ACHN (cell line): ENCODE measurements at places on chromosomes 12 and 14.

- DNase-seq, result no peak
Measured at GRCh38 chr12:22866406-22866805, 241.4 kb downstream of the ETNK1 start.

GRCh38 chr14:103050935-103051334 is 6.4 kb downstream of the CDC42BPB start:
- DNase-seq, result no peak

GRCh38 chr12:22313963-22314330 is 20.6 kb downstream of the ST8SIA1 start:
- no peak for DNase-seq

DNA sequence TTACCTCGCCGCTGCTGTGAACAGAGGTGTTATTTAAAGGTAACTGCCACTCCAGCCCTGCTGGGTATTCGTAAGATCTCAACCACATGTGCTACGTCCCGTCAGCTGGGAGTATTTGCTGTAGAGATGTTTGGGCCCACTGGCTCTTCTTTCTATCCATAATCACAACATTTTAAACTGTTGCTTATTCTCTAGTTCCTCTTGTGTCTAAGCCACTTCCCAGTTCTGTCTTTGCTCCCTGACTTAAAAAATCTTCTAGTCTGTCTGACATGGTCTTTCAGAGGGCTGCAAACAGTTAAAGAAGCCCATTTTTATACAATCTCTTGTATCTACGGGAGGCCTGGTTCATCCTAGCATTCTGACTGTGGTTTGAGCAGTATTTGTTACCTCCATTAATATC is 33.2 kb upstream of the HELB start:
- no peak for DNase-seq

GRCh38 chr12:130178282-130178681 is 16.0 kb downstream of the FZD10 start:
- DNase-seq, result no peak

DNA sequence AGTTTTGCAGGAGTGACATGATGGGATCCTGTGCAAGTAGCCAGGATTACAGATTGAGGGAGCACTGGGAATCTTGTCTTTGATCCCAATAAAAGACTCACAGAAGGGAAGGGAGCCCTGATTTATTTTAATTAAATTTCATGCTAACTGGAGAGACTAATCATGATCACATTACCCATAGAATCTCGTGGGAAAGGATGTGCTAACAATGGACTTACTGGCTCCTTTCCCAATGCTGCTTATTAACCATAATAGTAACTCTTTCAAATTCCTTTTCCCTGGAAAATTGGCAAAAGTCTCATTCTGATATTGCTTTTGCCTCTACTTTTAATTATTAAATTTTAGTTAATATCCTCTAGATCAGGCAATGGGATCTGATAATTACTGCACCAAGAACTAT is 174.8 kb upstream of the AVPR1A start:
- DNase-seq, result no peak

GRCh38 chr12:72144553-72144952 is 127.6 kb upstream of the TRHDE start:
- no peak for DNase-seq

GRCh38 chr12:19042221-19042620 is 87.3 kb upstream of the PLEKHA5 start:
- DNase-seq, result no peak

- no peak for DNase-seq
Measured at GRCh38 chr14:64821651-64822050, 58.1 kb downstream of the SPTB start.

DNA sequence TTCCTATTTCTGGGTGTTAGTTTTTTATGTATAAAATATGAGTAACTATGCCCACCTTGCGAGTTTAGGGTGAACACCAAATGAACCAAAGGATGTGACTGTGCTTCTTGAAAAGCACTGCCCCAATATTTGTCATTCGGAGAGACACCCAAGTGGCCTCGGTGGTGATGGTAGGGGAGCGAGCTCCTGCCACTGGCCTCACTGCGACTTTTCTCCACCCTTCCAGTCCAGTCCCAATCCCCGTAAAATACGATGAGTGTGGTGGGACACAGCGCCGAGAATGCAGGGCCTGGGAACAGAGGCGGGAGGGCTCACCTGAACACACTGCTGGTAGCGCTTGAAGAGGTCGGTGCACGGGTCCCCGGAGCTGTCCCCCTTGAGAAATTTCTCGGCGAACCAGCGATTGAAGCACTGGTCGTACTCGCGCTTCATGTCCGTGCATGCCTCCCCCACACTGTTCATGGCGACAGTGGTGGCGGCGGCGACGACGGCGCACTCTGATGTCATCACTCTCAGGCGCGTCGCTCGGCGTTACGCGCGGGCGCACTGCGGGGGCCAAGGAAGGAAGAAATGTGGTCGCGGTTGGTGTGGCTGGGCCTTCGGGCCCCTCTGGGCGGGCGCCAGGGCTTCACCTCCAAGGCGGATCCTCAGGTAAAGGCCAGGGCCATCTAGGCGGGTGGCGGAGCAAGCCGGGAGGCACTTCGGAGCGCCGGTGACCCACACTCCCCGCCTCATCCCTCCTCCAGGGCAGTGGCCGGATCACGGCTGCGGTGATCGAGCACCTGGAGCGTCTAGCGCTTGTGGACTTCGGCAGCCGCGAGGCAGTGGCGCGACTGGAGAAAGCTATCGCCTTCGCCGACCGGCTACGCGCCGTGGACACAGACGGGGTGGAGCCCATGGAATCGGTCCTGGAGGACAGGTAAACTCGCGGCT is at the start of the genes GATC and TRIAP1:
Gene GATC (plus strand): TSS at position 534 of the 933 bp plus-strand sequence. CDS start 37 bp downstream, at position 571.
Gene TRIAP1 (minus strand): TSS at position 474 of the 933 bp plus-strand sequence. CDS start 12 bp downstream, at position 462.
- DNase-seq, result peak; percentile 89

GRCh38 chr14:29446971-29447370 is 480.7 kb downstream of the PRKD1 start:
- DNase-seq, result no peak

- no peak for DNase-seq
Measured at GRCh38 chr14:24282736-24283135, 11.3 kb upstream of the RABGGTA start.

DNA sequence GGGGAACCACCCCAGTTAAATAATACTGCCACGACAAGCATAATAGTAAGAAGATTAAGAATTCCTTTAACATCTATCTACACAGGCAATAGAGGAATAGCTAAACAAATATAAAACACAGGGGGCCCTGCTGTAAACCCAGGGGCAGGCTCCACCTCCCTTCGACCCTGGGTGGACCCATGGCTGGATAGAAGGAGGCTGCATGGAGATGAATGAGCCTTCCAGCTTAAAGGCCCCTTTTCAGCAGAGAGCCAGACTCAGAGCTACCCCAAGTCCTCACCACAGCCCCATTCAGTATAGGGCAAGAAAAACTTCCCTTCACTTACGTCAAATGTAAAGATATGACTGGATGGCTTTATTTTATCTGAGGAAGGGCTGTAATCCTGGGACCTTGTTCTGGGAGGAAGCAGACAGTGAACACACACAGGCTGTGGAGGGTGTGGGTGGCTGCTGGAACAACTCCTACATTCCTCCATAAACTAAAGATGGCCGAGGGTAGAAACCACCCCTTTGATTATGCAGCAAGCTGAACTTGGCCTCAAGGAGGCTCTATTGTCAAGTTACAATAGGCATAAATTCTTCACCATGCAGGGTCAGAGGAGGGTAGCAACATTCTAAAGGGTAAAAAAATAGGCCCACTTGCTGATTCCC is 30.4 kb downstream of the NUAK1 start:
- peak; percentile 31 for DNase-seq

DNA sequence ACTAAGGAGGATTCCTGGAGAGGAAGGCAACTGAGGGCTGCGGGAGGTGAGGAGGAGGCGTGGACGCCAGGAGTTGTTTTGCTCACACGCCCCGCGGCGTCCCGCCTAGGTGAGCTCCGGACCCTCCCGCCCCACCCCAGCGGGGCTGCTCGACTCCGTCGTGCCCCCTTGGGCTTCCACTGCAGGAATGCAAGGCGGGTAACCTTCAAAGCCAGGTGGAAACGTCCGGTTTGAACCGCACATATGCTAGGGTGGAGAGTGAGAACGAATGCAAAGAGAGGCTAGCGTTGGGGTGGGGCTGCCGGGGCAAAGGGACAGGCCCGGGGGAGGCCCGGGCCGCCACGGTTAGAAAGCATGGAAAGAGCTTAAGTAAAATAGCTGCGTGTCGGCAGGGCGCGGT is 5.4 kb upstream of the DPPA3 start:
- DNase-seq, result no peak

DNA sequence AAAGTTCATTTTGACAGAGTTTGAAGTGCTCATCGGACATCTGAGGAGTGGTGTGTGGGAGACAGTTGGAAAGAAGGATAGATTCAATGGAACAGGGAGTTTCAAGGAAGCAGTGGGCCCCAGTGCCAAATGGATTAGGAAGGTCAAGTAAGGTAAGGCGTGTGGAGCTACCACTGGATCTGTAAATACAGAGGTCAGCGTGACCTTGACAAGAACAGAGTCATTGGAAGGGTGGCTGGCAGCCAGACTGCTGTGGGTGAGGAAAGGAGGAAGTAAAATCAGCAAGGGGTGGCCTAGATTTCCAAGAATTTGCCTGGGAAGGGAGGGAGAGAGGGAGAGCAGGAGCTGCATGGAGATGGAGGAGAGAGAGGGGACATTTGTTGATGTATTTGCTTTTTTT is 68.2 kb upstream of the IGF1 start:
- DNase-seq, result no peak

- DNase-seq, result no peak
Measured at GRCh38 chr12:52984136-52984535, 22.1 kb upstream of the EIF4B start.

GRCh38 chr12:105892362-105892910 is 246.3 kb downstream of the NUAK1 start:
- no peak for DNase-seq

DNA sequence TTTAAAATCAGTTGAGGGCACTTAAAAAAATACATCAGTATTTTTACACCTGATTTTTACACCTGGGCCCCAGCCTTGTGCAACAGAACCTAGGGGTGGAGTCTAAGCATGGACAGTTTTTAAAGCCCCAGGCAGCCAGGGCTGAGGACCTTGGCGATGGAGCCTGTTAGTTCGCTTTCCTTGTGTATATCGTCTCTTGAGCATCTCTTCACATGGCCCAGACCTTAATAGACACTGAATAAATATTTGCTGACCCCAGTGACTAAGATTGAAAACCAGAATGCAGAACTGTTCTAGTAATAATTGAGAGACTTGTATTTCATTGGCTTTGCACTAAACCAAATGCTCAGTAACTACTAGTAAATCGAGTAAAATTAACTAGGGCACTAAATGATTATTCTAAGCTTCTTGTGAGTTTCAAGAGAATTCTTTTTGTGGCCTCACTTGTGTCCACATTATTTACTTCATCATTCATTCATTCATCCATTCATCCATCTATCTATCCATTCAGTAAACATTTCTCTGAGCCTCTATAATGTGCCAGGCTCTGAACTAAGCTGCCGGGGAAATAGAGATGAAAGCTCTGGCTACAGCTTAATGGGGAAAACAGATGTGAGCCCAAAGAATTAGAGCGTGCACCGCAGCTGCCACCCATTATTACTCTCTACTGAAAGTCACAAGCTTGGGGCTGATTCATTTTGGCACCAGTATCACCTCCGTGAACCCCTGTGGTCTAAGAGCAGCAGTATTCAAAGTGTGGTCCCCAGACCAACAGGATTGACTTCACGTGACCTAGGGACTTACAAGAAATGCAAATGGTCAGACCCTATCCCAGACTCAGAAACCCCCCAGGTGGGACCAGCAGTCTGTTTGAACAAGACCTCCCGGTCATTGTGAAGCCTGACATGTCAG is 30.7 kb upstream of the BCL7A start:
- DNase-seq, result no peak

DNA sequence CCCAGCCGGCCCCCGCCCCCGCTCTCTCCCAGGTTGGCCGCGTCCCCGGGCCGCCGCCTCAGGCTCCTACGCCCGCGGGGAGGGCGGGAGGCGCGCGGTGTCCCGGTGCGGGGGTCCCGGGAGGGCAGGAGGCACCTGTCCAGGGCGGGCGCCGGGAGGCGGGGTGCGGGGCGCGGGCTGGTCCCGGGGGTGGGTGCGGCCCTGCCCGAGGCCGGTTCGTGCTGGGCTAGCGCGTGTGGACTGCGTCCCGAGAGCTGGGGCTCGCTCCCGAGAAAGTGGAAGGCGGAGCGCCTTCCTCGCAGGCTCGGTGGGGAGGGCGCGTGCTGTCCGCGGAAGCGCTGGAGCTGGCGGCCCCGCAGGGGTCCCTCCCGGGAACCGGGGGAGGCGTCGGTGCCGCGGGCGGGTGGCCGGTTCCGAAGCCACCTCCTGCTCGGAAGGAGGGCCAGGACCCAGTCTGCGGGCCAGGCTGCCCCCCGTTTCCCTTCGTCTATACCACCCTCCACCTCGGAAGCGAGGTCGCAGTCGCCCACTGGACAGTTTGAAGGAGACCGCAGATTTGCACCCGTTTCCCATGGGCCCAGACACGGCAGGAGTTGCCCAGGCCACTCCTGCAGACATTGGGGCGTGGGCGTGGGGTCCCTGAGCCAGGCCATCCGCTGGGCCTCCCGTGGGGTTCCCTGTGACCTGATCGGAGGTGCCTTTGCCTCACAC is 636 bp downstream of the ZFYVE21 start:
- peak; percentile 16 for DNase-seq

DNA sequence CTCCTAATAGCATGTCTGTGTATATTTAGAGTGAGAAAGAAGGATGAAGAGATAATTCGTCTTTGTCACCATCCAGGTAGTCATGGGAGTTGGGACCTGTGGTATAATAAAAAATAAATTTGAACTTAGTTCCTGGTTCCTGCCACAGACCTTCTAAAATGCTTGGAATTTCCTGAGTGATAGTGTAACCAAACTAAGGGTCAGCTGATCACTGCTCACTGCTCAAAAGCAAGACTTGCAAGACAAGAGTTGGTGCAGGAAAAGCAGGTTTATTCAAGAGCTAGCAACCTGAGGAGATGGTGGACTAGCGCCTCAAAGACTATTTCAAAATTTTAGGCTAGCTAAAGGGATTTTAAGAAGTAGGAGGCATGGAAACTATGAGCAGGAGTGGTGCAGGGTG is 19.1 kb downstream of the ANG start:
- DNase-seq, result no peak

DNA sequence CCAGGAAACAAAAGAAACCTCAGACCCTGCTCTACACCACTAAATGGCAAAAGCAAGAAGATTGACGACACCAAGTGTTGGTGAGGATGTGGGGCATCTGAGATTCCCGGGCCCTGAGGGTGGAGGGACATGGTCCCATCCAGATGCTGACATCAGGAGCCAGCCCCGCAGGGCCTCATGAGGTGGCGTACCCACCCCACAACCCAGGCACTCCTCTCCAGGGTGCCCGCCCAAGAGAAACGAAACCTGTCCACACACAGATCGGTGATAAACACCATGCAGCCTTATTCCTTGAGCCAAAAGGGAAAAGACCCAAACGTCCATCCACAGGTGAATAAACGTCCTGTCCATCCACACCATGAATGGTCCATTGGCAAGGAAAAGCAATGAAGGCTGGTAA is 54.8 kb upstream of the C14orf180 start:
- DNase-seq, result no peak

- DNase-seq, result no peak
Measured at GRCh38 chr12:112517730-112518364, 99.1 kb downstream of the PTPN11 start.

- DNase-seq, result peak; percentile 41
Measured at GRCh38 chr14:93536945-93537344, 106.2 kb downstream of the UNC79 start.
